ENCODE measurements at places on chromosomes 7 and 10. TPM values are rescaled to one million over a fixed set of nuclear protein-coding genes. Genes with fewer than 3 reads are reported as not detected.

DNA sequence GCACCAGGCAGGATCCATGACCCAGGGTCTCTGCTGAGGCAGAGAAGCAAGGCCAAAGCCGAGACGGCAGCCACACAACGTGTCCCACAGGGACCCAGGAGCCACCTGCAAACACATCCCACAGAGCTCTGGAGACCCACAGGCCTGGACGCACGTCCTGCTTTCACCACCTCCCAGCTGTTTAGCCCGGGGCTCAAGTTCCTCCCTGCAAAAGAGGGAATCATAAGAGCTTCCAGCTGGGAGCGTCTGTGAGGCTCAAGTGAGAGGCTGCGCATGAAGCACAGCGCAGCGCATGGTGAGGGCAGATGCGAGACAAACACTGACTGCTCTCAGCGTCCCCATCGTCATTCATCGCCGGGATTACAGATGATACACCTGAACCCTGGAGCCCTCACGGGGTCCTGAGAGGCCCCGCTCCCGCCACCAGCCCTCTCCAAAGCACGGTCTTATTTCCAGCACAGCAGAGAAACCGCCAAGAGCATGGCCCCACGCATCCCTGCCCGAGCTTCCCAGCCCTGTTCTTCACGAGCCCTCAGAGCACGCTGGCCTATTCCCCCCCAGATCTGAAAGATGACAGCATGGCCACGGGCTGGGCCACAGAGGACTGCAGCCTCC, 88.7 kb downstream of the MAD1L1 start:
- DNase-seq: no peak

- DNase-seq: no peak
Observed at GRCh38 chr10:107094824-107095522, 69.5 kb downstream of the SORCS1 start.

DNA sequence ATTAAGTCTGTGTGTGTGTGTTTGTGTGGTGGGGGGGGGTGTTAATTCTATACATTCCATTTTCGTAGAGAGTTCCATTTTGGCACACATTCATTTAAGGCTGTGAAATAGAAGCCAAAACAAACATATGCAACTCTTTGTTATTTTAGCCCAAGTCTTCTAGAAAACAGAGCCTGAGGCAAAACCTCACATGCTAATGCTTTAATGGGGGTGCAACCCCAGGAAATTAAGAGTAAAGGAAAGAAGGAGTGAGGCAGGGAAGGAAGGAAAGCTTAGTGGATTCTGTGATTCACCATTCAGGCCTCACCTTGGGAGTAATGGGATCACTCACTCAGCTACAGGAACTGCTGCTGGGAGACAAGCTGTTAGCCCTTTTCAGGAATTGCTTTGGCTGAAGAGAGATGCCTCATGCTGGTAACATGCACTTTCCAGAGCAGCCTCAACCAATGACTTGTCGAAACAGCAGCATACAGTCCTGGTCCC, 73.0 kb upstream of the CTTNBP2 start:
- no peak for DNase-seq

GRCh38 chr10:69397972-69398371, 18.7 kb downstream of the TACR2 start:
- DNase-seq: peak; percentile 93

GRCh38 chr10:59362144-59362958, at the start of gene FAM13C:
Gene FAM13C, minus strand, starts transcription at chr10:59362549. Its CDS starts 89 bp downstream, at chr10:59362460.
- DNase-seq: peak; percentile 58

DNA sequence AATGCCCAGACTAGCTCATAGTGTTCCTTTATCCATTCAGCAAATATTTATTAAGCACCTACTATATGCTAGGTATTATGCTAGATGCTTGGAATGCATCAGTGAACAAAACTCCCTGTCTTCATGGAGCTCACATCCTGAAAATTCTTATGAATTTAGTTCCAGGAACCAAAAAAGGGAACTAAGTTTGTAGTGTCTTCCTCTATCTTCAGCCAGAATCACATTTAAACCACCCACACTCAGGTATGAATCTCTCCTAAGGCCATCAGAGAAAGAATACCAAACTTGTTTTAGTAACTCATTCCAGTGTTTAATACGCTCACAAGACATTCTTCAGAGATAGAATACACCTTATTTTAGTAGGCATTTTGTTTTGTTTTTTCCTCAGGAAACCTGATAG, 10.1 kb upstream of the EGR2 start:
- DNase-seq: no peak

DNA sequence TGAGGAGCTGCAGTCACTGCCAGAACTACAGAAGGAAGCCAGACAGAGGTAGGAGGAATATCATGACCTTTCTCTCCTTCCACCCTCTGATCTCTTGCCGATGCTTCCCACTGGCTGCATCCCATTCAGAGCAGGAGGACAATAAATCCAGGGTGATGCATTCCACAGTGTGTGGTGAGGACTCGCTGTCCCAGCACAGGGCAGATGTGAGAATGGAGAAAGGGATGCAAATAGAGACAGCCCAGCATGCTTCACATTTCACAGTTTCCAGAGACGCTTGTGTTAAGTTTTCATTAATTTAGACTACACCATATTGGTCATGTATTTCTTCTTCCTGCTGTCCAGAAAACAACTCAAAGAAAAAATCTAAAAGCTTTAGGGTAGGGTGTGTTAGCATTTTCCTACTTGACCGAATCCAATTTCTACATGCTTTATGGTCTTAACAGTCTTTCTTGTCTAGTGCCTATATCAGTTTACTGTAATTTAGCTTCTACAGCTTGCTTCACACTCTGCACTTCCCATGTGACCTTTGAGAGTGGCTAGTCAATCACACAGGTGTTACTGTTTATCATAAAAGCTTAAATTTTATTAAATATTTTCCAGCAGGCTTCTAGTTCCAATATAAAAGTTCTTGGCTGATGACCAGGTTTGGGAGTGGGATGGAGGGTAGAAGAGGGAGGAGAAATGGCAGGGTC, 155.6 kb downstream of the RAPGEF5 start:
- DNase-seq: no peak

GRCh38 chr7:94406696-94407095, 12.0 kb downstream of the COL1A2 start:
- DNase-seq: peak; percentile 36

DNA sequence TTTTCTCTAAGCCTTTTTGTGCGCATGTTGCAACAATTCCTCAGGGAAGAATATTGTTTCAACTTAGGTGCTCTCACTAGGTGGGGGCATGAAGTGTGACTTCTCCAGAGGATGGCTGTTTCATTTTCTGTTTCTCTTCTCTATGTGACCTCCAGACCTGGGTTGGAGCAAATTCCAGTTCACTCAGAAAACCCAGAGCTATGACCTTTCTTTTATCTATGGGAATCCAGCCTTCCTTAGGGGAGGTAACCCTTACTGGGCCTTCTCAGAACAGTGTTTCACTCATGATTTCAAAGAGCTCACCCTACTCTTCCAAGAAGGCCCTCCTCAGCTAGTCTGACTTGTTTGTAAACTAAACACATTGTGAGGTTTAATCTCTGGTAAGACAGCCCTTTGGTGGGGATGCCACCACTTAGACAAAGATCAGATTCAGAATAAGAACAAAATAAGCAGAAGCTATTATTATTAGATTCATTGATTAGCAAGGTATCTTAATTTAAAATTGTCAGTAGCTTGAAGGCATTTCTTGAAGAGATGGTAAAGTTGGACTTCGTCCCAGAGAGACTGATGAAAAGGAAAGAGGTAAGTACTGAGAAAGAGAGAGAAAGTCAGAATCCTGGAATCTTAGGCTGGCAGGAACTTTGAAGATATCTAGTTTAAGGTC, 16.6 kb upstream of the TAS2R60 start:
- no peak for DNase-seq

DNA sequence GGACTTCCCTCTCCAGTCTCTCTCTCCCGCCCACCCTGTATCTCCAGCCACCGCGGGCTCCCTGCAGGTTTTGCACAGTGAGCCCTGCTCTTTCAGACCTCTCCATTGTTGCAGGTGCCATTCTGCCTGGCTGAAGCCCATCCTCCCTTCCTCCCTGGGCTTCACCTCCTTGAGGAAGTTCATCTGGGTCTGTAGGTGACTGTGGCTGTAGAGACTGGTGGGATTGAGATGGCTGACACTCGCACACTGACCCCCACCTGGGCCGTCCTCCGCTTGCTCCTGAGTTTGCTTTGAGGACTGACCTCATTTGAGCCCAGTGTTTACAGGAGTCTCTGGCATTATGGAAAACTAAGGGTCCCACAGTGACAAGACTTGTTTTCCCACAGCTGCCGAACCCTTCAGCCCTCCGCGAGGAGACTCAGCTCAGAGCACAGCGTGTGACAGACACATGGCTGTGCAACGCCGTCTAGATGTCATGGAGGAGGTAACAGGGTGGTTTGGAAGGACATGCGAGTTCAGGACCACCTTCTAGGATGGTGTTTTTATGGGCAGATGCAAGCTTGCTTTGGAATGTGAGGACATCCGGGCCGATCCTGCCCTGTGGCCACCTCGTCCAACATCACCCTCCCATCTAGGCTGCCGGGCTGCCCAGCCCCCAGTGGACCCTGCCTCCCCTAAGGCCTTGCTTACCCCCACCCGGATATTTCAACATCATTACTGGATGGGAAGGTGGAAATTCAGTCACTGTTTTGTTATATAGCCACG, 9.3 kb downstream of the PLAC9 start:
- DNase-seq: no peak

DNA sequence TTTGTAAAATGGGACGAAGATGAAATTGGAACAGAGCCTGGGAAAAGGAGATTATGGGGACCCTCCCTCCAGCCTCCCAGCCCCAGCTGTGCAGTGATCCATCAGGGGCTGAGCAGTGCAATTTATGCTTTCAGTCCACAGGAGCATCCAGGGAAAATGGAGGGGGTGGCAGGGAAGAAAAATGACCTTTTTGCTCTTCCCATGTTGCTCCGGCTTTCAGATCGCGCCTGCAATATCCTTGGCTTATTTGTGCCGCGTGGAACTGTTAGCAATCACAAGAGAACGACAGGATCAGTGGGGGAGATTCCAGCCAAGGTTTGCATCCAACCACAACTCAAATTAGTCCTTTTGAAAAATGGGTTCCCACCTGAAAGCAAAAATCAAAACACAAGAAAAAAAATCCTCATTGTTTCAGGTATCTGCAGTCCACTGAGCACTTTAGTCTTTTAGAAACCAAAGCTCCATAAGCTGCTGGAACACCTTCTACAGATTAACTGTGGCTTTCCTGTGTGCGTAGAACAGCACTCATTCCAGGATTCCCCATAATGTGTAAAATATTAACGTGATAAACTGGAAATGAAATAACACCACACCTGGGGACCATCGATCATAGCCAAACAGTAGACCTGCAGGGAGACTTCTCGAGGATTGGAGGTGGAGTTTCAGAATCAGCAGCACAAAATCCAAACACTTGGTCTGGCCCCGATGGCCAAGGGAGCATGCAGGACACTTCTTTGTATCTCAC, 30.7 kb upstream of the SFMBT2 start:
- no peak for DNase-seq

GRCh38 chr10:43808136-43808535, 159.5 kb upstream of the ZNF32 start:
- DNase-seq: no peak

DNA sequence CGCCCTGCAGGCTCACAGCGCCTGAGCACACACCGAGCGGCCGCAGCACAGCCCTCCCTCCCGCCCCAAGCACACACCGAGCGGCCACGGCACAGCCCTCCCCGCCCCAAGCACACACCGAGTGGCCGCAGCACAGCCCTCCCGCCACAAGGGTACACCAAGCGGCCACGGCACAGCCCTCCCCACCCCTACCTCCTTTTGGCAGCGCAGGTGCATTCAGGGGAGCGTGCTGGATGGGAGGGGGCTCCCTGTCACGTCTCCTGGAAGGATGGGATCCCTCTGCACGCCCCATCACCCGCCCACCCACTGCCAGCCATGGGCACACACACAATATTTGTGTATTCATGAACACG, 482.6 kb downstream of the DNAJB6 start:
- DNase-seq: no peak

DNA sequence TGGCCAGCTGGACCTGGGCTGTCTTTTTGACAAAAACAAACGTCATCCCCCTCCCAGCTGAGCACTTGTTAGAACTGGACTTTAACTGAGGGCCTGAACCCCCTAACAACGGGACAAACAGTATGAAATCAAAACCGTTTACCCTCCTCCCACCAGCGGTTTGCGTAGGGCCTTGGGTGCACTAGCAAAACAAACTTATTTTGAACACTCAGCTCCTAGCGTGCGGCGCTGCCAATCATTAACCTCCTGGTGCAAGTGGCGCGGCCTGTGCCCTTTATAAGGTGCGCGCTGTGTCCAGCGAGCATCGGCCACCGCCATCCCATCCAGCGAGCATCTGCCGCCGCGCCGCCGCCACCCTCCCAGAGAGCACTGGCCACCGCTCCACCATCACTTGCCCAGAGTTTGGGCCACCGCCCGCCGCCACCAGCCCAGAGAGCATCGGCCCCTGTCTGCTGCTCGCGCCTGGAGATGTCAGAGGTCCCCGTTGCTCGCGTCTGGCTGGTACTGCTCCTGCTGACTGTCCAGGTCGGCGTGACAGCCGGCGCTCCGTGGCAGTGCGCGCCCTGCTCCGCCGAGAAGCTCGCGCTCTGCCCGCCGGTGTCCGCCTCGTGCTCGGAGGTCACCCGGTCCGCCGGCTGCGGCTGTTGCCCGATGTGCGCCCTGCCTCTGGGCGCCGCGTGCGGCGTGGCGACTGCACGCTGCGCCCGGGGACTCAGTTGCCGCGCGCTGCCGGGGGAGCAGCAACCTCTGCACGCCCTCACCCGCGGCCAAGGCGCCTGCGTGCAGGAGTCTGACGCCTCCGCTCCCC, at the start of gene IGFBP1:
TSS of gene IGFBP1 (plus strand) at position 304 of the 808 bp plus-strand sequence. CDS start at position 469, 165 bp downstream.
- DNase-seq: no peak

DNA sequence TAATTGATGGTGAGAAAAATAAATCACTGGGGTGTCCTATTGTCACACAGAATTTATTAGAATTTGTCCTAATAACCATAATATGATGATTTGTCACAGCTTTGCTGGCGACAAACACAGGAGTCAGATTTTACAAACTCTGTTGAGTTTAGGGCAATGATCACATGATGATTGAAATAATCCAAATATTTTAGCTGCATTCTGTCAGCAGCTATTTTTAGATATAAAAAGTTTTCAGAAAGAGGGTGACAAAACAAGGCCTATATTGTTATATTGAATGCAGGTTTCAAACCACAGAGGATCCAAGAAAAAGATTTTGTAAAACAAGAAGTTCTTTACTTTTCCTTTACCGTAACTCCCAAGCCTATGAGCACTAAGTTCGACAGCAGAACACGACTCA, 178.8 kb downstream of the ADAM12 start:
- DNase-seq: no peak

DNA sequence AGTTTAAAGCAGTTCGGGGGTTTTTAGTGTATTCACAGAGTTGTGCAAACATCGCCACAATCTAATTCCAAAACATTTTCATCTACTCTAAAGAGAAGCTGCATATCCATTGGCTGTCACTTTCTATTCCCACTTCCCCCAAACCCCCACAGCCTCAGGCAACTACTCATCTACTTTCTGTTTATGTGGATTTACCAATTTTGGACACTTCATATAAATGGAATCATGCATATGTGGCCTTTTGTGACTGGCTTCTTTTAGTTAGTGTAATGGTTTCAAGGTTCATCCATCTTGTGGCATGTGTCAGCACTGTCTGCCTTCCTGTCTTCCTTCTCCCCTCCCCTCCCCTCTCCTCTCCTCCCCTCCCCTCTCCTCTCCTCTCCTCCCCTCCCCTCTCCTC, 78.5 kb upstream of the FZD1 start:
- no peak for DNase-seq

- DNase-seq: peak; percentile 68
Observed at GRCh38 chr10:99938563-99938962, 71.2 kb downstream of the DNMBP start.

Gene OR2A5
- total RNA-seq: not detected

Gene TSPAN33
- not detected for total RNA-seq

Gene RPEL1
- under 0.01 TPM for total RNA-seq

Gene OR6B1
- total RNA-seq: not detected

Gene COMTD1
- total RNA-seq: 16.3 TPM

Gene LSM8
- 69.5 TPM for total RNA-seq

Gene CYP3A7
- 0.74 TPM for total RNA-seq

Gene CUBN
- total RNA-seq: 3.4 TPM

Gene CFTR
- total RNA-seq: 0.09 TPM

Gene NXPH1
- total RNA-seq: not detected
